ENCODE measurements at places on chromosomes 4 and X.

DNA sequence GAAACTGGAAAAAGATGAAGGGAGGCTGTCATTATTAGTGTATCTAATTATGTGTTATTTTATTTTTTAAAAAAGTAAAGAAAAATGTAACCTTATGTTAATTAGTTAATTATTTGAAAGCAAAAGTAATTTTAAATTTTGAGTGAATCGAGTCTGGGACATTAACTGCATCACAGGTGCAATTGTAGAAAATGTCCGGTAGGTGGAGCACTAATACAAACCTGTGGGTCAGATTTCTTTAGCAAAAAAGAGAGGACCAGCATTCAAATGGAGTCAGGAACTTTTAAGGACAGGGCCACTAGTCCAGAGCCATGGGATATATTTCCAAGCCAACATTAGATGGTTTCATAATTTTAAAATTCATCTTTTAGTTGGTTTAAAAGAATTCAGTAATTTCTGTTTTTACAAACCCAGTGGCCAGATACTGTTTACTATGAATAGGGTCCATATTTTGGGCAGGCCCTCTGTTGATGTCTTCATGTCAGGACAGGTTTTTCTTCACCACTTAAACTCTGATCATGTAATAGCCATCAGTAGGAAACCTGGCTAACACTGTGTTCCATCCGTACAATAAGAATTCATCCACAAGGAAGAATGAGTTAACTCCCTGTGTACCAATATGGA is 27.2 kb downstream of the BST1 start:
- H3K27me3 ChIP-seq = no peaks in the 10 kb centered on the region
- H3K4me3 ChIP-seq = no peak overlapping the region
- H3K4me1 ChIP-seq = no peaks in the 10 kb centered on the region
- H3K27ac ChIP-seq = no peak overlapping the region
- no peaks in the 10 kb centered on the region for H3K36me3 ChIP-seq

DNA sequence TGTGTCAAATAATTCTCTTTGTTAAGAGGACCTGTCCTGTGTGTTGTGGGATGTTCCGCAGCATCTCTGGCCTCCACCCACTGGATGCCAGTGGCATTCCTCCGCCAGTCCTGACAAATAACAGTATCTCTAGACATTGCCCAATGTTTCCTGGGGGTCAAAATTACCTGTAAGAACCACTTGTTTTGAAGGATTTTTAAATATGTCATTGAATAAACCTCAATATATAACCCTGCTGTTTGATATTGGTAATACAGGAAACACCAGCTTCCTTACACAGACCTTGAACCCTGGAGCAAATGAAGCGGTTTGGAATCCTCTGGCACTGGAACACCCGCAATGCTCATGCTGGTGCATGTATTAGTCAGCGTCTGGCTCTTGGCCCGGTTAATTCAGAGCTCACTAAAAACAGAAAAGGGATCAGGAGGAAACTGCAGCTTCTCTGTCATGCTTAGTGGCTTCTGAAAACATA is 101.3 kb downstream of the TBL1X start:
- no peak for DNase-seq
- no peaks in the 10 kb centered on the region for H3K36me3 ChIP-seq
- peaks cover 8% of the 10 kb centered on the region for H3K4me1 ChIP-seq
- no peak overlapping the region for H3K4me3 ChIP-seq
- no peak overlapping the region for H3K27ac ChIP-seq
- no peaks in the 10 kb centered on the region for H3K27me3 ChIP-seq

- H3K27me3 ChIP-seq = no peaks in the 10 kb centered on the region
- H3K4me1 ChIP-seq = no peaks in the 10 kb centered on the region
- H3K27ac ChIP-seq = no peak overlapping the region
- DNase-seq = no peak
Measured at GRCh38 chr4:123750044-123750443, 353.4 kb downstream of the SPRY1 start.

DNA sequence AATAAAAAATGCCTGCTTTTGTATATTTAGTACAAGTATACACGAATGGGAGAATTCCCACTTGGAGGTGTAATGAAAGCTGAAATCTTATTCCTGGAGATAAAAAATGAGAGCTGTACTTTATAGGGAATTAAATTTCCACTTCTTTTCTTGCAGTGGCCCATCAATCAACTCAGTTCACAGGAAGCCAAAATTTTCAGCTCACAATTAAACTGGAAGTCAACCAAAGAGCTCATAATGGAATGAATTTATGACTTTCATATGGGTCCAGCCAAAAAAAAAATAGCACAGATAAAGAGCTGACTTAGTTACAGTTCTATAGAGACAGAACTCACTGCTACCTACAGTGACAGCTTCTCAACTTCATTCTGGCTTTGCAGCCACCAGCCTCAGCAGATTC is 115.2 kb upstream of the TBC1D9 start:
- H3K4me3 ChIP-seq = no peak overlapping the region
- no peaks in the 10 kb centered on the region for H3K4me1 ChIP-seq
- H3K27me3 ChIP-seq = no peaks in the 10 kb centered on the region
- no peaks in the 10 kb centered on the region for H3K36me3 ChIP-seq

GRCh38 chrX:19677121-19677520 is 161.8 kb upstream of the MAP3K15 start:
- no peak overlapping the region for H3K27ac ChIP-seq
- H3K36me3 ChIP-seq = no peaks in the 10 kb centered on the region
- no peak overlapping the region for H3K4me3 ChIP-seq
- DNase-seq = no peak
- H3K27me3 ChIP-seq = no peaks in the 10 kb centered on the region

DNA sequence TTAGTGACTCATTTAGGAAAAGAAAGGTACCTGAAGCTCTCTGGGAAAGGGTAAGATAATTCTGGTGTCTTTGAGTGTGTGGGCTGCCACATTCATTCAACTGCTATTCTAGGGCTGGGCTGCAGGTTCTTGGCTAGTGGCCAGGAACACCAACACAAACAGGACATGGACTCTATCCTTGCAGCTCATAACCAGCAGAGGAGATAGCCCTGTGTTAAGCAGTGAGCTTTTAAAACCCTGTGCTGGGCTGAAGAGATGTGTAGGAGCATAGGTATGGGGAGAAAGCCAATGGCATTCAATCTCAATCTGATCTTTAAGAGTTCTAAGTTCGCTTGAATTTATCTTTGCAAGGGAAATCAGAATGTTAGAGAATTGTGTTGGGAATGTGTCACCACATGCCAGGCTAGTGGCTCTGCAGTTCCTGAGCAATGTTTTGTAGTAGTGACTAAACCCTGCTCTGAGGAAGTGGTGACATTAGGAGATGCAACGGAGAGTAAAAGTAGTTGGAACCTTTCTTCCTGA is 39.2 kb downstream of the SGMS2 start:
- no peak for DNase-seq
- H3K27ac ChIP-seq = no peak overlapping the region
- H3K36me3 ChIP-seq = peaks cover 25% of the 10 kb centered on the region
- peaks cover 21% of the 10 kb centered on the region for H3K4me1 ChIP-seq

- H3K4me1 ChIP-seq = no peaks in the 10 kb centered on the region
- no peak for DNase-seq
- no peaks in the 10 kb centered on the region for H3K36me3 ChIP-seq
- H3K27ac ChIP-seq = no peak overlapping the region
- no peaks in the 10 kb centered on the region for H3K27me3 ChIP-seq
Measured at GRCh38 chr4:152485726-152486276, 50.1 kb downstream of the FBXW7 start.

GRCh38 chr4:78592088-78592783 is 40.7 kb downstream of the ANXA3 start:
- peaks cover 23% of the 10 kb centered on the region for H3K4me1 ChIP-seq
- no peak overlapping the region for H3K4me3 ChIP-seq
- no peaks in the 10 kb centered on the region for H3K27me3 ChIP-seq
- DNase-seq = no peak

- no peak overlapping the region for H3K4me3 ChIP-seq
- no peak for DNase-seq
- H3K36me3 ChIP-seq = no peaks in the 10 kb centered on the region
- H3K27ac ChIP-seq = no peak overlapping the region
- no peaks in the 10 kb centered on the region for H3K27me3 ChIP-seq
- H3K4me1 ChIP-seq = peaks cover 12% of the 10 kb centered on the region
Measured at GRCh38 chr4:105469736-105470135, 4.1 kb downstream of the PPA2 start.

DNA sequence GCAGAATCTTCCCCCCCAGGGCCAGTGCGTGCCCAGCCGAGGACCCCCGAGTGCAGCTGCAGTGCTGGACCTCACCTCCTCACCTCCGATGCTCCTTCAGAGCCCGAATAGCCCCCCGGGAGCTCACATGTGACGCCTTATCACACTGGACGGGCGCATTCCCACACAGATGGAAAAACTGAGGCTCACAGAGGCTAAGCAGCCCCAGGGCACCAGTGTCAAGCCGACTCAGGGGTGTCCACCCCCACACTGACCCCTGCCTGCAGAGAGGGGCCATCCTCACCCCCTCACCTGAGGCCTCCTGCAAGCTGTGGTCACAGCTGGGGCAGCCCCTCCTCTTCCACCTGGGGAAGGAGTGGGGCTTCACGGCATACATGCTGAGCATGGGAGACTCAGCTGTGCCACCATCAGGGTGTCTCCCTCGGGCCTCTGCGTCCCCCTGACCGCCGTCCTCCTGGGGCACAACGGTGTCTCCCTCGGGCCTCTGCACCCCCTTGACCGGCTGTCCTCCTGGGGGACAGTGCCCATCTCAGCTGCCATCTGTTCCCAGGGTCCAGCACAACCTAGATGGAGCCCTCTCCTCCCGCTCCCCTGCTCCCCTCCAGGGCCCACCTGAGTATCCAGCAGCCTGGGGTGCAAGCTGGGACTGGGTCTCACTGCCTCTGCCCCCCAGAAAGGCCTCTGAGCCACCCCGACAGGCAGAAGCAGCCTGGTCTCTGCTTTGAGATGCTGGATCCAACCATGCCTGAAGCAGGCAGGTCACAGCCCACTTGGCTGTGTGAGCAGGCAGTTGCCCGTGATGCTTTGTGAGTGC is 85.3 kb upstream of the NKX1-1 start:
- DNase-seq = no peak
- H3K27ac ChIP-seq = no peak overlapping the region
- H3K36me3 ChIP-seq = no peaks in the 10 kb centered on the region
- H3K27me3 ChIP-seq = no peaks in the 10 kb centered on the region
- H3K4me3 ChIP-seq = no peak overlapping the region
- H3K4me1 ChIP-seq = no peaks in the 10 kb centered on the region

DNA sequence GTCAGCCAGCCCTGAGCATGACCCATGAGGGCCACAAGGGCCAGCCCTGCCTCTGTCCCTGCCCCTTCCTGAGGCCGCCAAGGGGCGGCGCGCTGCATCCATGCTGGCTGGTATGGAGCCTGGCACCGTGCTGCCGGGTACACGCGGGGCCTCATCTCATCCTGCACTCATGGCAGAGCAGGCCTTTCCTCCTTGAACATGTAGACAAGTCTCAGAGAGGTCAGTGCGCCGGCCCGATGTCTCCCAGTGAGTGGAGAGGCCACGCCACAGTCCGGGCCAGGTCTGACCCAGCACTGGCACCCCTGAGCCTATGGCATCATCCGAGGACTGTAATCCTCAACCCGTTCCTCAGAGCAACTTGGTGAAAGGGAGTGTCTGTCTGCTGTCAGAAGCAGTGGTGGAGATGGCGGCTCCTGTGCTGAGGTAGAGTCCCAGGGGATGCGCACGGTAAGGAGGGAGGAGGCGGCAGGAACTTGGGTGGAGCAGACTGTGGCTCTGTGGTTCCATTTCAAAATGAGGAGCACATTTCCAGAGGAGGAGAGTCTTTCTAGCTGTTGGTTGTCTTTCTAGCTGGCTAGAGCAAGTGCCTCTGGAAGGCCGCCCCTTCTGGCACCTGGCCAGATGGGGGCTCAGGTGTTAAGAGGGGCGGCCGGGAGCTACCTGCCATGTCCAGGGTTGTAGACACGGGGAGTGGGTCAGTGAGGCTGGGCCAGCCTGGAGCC is 32.8 kb downstream of the TRMT44 start:
- peaks cover 78% of the 10 kb centered on the region for H3K36me3 ChIP-seq
- no peak for DNase-seq
- peak overlapping the region; percentile 16 for H3K27ac ChIP-seq
- H3K4me3 ChIP-seq = no peak overlapping the region
- no peaks in the 10 kb centered on the region for H3K27me3 ChIP-seq
- peaks cover 30% of the 10 kb centered on the region for H3K4me1 ChIP-seq

DNA sequence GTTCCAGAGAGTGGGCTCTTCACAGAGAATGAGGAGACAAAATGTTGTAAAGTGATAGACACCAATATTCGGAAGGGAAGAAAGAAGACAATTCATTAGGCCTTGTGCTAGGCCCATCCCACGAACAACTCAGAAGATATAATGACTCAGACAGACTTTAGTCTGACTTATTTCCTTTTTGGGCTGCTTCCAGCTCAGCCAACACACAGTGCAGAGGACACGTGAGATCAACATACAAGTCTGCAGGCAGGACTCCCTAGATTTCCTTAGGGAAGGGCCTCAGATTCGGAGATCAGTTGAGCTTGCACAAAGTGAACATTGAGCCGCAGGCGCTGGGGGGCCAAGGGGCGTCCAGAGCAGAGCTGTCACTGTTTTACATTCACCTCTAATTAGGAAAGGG is 290.7 kb upstream of the TENM3 start:
- H3K36me3 ChIP-seq = no peaks in the 10 kb centered on the region
- no peak for DNase-seq
- no peak overlapping the region for H3K27ac ChIP-seq
- no peaks in the 10 kb centered on the region for H3K4me1 ChIP-seq

- H3K36me3 ChIP-seq = no peaks in the 10 kb centered on the region
- DNase-seq = no peak
- H3K4me1 ChIP-seq = no peaks in the 10 kb centered on the region
Measured at GRCh38 chr4:61533140-61533539, 333.0 kb downstream of the ADGRL3 start.

DNA sequence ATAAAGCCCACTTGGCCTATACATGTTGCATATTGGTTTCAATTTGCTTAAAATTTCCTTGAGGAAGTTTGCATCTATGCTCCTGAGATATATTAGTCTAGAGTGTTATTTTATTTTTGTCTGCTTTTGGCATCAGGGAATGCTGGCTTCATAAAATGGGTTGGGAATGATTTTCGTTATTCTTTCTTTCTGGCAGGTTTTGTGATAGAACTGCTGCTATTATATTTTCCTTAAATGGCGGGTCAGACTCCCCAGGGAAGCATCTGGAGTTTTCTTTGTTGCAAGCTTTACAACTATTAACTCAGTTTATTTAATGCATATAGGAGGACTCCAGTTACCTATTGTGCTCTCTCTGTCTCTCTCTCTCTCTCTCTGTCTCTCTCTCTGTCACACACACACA is 82.0 kb upstream of the WDR17 start:
- no peak for DNase-seq
- H3K4me3 ChIP-seq = no peak overlapping the region
- H3K27ac ChIP-seq = no peak overlapping the region
- no peaks in the 10 kb centered on the region for H3K4me1 ChIP-seq

- no peak for DNase-seq
- no peak overlapping the region for H3K27ac ChIP-seq
- H3K4me1 ChIP-seq = peaks cover 9% of the 10 kb centered on the region
Measured at GRCh38 chrX:129650183-129650689, 4.5 kb downstream of the APLN start.

GRCh38 chrX:13463608-13464007 is 105.8 kb upstream of the EGFL6 start:
- H3K27ac ChIP-seq = no peak overlapping the region
- no peaks in the 10 kb centered on the region for H3K36me3 ChIP-seq
- H3K4me3 ChIP-seq = no peak overlapping the region
- DNase-seq = no peak
- H3K27me3 ChIP-seq = no peaks in the 10 kb centered on the region
- no peaks in the 10 kb centered on the region for H3K4me1 ChIP-seq

All from esophagus squamous epithelium (tissue), 5 donors.